ENCODE measurements at places on chromosomes 5 and 9.

DNA sequence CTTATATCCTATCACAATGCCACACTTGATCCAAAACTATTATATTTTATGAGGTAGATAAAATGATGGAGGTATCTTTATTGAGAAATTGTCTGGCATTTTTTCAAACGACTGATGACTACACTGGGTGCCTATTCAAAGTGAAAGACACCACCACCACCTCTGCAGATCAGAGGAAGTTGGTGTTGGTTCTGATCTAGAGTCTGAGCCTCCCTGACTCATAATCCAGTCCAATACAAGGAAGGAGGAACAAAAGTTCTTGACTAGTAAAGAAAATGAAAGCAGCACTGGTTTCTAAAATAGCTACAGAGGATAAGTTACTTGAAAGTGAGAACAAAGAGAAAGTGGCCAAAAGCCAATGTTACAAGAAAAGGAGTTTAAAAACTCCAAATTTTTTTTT lies 139.9 kb downstream of the RFX3 start:
- ATAC-seq, result no peak

DNA sequence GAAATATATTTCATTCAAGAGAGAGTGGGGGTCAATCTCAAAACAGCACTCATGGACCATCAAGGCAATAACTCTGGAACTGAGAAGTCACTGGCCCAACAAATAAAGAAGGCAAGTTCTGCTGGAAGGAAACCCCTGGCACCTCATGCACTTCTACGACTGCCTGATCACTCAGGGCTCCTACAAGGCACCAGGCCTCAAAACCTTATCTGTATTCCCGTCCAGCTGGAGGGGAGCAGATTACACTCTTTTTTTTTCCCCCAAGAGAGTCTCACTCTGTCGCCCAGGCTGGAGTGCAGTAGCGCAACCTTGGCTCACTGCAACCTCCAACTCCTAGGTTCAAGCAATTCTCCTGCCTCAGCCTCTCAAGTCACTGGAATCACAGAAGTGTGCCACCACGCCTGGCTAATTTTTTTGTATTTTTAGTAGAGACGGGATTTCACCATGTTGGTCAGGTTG lies 49.9 kb downstream of the P4HA2 start:
- no peak for ATAC-seq

- ATAC-seq, result no peak
Measured at GRCh38 chr5:93930098-93930497, 188.7 kb upstream of the POU5F2 start.

DNA sequence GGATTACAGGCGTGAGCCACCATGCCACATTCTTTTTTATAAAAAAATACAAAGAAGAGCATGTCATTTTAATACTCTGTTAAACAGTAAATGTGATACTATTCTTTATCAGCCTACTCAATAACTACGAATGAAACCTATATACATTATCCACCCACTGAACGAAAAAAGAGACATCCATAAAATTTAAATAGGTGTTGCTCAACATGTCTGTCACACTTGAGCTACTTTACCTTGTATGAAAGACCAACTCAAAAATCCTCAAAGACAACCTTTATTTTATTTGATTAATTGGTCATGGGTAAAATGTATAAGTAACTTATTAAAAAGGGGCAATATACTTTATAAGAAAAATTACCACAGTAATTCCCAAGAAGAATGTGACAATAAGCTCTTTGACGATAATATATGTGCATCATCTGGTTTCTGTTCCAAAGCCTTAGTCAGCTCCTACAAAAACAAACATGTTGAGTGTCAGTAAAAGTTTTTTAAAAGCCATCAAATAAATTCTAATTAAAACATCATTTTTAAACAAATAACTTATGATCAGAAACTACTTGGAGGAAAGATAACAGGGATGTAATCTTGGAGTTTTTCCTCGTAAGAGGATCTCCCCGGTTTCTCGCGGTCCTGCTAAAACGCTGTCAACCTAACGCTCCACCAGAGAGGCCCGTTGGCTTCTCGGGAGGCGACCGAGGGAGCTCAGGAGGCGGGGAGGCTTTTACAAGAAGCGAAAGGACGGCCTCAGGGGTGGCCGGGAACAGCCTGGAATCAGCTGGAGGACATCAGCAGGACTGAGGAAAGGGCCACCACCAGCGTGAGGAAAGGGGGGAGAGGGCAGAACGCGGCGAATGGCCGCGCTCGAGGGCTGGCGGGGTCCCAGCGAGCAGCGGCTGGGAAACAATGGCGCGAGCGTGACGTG lies 13.5 kb upstream of the ANKRD18B start:
- ATAC-seq, result peak; percentile 57

DNA sequence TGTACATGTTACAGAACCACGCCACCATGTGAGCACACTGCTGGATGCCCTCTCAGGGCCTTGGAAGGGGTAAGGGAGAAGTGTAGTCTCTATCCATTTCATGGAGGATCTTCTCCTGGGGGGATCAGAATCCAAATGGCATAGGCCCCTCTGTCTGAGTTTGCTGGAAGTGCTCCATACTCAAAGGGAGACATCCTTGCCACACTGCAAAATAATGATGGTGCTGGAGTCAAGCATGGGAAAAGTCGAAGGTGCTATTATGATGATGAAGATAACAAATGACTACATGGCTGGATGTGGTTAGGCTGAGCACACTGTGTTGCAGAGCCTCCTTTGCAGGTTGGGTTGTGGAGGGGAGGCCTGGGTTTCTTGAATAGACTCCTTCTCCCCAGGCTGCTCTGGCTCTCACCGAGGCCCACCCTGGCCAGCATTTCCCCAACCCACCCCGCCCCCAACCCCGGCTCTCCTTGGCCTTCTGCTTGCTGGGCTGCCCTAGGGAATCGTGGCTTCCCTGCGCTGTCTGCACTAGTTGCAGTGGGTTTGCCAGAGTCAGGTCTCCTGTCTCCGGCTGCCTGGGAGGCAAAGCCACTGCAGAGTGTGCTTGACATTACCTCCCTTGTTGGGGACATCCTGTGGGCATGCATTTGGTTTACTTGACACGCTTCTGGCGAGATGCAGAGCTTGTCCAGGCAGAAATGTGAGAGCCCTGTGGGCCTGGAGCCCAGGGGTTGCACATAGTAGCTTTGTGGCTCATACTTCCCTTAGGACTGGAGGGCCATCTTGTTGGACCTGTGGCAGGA lies 3.0 kb downstream of the MVB12B start:
- ATAC-seq, result no peak
